Stimulated activated CD8-positive, alpha-beta memory T cell treated with anti-CD3 and anti-CD28 coated beads, Interleukin-12 subunit alpha, Interleukin-12 subunit beta, amount 100 ng/mL, for 4 hours (primary cell): ENCODE measurements at places on chromosomes 6 and 20.

DNA sequence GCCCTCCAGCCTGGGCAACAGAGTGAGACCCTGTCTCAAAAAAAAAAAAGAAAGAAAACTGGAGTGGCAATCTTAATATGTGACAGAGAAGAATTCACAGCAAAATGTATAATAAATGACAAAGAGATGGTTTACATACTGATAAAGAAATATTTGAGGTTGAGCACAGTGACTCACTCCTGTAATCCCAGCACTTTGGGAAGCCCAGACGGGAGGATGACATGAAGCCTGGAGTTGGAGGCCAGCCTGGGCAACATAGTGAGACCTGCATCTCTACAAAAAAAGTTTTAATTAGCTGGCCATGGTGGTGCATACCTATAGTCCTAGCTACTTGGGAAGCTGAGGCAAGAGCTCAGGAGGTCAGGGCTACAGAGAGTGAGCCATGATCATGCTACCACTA lies 12.4 kb upstream of the DEFB118 start:
- no peak for DNase-seq

DNA sequence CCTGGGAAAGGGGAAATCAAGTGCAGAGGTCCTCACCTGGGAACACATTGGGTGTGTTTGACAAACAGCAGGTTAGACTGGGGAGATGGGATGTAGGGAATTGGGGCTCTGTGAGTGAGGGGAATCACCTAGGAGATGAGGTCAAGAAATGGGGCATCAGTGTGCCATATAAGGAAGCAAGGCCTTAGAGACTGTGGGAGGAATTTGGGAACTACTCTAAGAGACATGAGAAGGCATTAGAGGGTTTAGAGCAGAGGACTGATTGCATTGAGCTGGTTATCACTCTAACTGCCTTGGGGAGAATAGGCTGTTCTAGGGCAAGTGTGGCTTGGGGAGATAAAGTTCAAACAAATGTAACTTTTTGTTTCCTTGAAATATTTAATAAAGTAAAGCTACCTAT lies 189.9 kb downstream of the EYA4 start:
- no peak for DNase-seq

DNA sequence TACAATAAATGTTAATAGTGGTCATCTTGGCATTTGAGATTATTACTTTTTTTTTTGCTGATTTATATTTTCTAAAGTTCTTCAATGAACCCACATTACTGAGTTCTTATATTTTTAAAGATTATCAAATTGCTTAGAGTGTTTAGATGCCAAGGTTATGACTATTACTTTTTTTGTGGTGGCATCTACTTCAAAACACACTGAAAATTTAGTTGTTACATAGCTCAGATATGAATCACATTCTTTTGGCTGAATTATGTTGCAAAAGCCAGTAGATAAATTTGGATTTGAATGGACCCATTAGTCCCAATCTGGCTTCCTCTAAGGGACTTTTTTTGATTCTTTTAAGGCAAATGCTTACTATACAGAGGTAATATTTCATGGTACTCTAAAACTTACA lies 8.9 kb downstream of the UTRN start:
- no peak for DNase-seq

- DNase-seq: no peak
Observed at GRCh38 chr6:13397359-13398068, 69.2 kb upstream of the TBC1D7 start.

DNA sequence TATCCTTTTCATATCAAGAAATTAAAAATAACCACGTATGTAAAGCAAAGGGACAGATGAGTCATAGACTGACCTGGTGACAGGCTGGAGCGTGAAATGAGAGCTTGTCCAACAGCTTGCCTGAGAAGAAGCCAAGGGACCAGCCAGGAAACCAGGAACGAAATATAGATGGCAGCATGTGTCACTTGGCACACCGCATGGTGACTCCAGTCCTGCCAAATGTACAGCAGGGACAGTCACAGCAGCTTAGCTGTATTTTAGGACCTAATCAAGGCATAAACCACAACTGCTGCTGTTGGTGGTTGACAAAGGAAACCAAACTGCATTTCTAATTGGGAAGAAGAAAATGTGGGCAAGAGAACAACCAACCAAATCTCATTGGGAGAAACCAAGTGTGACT lies 755.0 kb downstream of the TFAP2A start:
- no peak for DNase-seq

GRCh38 chr6:40170856-40171255 lies 236.6 kb upstream of the MOCS1 start:
- DNase-seq: no peak

DNA sequence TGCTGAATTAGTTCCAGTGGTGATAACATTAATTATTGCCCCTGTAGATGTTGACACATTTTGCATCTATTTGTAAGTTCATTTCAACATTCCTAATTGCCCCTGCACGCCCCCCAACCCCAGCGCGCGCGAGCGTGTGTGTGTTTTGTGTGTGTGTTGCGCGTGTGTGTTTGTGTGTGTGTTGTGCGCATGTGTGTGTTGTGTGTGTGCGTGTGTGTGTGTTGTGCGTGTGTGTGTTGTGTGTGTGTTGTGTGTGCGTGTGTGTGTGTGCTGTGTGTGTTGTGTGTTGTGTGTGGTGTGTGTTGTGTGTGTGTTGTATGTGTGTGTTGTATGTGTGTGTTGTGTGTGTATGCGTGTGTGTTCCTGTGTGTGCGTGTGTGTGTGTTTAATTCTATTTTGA lies 245.7 kb upstream of the GMDS start:
- no peak for DNase-seq

DNA sequence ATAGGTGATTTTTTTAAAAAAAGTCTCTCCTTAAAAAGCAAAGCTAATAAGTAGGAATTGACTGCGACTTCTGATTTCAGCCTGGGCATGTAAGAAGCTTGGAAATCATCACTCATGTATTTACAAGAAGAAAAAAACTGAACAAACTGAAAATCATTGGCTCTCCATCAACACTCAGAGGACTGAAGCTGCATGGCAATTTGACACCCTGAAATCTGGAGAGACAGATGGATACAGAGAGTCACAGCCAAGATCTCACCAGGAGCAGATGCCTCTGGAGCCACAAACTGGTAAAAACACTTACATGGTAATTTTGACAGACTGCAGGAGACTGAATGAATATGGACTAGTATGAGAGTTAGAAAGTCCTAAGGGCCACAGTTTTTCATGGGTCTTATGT lies 191.2 kb upstream of the TCF21 start:
- no peak for DNase-seq

DNA sequence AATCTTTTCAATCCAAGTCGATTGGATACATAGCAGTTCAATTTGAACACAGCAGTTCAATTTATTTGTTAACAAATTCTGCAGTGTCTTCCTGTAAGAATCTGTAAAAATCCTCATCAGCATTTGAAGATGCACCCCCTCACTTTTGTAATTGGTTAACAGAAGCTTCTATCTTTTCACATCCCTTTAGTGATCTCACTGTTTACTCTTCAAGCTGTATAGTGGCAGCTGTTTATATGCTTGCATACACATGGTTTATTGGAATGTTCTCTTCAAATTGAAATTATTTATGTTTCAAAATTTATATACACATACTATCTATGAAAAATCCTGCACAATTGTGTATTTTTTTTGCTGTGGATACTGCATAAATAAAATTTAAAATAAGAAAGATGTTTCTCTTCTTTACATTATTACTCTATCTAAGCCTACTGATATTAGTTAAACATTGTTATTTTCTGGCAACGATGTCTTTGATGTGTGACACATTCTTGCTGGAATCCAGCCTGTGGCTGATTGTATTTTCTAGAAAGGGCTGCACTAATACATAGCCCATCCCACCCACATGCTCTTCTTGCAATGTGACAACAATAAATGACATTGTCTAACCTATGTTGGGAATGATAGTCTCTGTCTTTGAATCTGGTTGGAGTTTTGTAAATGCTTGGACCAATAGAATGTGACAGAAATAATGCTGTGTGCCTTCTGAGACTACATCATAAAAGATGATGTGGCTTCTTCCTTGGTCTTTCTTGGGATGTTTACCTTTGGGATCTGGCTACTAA lies 573.0 kb downstream of the CD109 start:
- no peak for DNase-seq

DNA sequence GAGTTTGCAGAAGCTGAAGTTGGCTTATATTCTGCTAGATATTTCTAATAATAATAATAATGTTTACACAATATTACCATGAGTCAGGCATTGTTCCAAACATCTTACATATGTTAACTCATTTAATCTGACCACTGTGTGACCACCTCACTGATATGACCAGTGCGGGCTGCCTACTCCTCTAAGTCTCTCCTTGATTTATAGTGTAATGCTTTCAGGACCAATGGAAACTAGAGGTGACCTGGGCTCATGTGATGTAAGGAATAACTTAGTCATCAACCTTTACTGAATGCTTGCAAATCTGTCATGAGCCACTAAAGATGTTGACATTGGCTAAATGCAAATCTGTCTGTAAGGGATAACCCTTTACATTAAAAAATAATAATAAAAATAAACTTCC lies 51.1 kb upstream of the GPR6 start:
- no peak for DNase-seq

GRCh38 chr20:56234110-56234509 lies 14.4 kb upstream of the MC3R start:
- no peak for DNase-seq

GRCh38 chr20:59316911-59317731 lies 16.7 kb downstream of the EDN3 start:
- DNase-seq: no peak

- no peak for DNase-seq
Observed at GRCh38 chr6:13851330-13851729, 37.0 kb upstream of the MCUR1 start.

DNA sequence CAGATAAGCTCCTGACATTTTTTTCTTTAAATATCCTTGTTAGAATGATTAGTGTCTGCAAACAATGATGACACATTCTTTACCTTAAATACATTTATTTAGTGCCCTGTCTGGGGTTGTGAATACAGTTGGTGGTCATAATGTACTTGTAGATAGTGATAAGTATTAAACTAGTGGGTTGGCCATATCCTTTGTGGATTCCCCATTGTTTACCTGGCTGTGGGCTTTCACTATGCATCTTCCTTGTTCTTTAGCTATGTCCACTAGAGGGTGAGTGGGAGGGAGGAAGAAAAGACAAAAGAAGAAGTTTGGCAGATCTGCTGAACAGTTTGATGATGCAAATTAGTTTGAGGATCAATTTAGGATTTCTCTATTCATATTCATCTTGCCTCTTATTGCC lies 15.7 kb downstream of the HS3ST5 start:
- no peak for DNase-seq

- no peak for DNase-seq
Observed at GRCh38 chr6:142183351-142183750, 36.3 kb downstream of the VTA1 start.

DNA sequence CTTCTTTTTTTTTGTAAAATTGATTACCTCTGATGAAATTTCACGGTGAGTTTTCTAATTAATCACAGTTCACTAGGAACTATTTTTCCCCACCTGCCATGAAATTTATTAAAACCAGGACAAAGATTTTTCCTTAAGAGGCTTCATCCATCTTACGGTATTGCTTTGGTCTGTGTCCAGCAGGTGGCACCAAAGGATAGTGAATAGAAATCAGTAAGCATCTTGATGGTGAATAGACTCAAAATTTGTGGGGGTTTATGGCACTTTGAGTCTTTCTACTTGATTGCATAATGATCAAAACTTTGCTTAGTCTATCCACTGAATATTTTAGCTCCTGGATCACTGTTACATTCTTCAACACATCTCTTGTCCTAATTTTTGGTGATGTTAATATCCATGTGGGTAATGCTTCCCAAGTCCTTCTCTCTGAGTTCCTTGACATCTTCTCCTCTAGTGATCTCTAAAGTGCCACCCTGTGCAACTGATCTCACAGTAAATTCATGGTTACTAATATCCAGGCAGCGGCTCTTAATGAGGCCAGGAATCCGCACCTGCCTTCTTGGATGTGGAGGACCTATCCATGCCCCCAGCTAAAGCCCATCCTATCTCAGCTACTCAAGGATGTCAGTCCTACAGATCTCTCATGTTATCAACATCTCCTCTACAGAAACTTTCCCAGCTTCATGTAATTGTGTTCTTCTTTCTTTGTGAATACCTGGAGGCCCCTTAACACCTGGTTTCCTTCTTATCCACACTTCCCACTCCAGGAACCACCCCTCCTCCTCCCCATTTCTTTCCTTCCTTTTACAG lies 54.5 kb downstream of the STMND1 start:
- no peak for DNase-seq
